ENCODE measurements at places on chromosomes 11 and 22.

GRCh38 chr11:59173080-59173963 lies 1.4 kb downstream of the DTX4 start:
- peak; percentile 72 for DNase-seq

DNA sequence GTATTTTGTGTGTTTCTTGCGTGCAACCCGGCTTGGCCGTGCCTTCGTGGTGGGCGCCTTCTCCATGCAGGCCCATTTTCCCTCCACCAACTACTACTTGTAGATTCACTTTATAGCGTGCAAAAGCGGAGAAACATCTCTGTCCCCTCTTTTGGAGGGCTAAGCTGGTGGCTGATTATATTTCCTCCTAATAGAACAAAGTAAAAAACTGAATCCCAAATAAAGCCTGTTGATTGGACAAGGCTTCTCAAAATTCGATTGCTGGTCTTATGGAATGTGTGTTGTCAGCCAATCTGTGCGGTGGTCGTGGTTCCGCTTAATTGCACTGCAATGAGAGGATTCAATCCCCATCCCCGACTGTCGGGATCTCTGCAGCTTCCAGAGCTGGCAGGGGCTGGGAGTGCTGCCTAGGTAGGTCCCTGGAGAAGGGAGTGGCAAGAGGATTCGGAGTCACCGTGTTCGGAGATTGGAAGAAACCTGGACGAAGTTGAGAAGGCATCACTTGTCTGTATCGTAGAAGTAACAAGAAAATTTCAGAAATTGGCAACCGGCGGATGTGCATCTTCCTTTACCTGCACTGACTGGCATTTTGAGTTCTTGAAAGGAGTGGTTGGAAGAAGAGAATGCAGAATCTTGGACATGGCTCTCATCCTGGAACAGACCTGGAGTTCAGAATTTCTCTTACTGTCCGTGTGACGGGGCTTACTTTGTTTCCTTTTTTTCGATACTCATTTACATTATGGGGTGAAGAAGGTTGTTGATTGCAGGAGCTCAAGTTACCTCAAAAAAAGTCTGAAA lies 1.1 kb downstream of the HMGXB4 start:
- DNase-seq = no peak

DNA sequence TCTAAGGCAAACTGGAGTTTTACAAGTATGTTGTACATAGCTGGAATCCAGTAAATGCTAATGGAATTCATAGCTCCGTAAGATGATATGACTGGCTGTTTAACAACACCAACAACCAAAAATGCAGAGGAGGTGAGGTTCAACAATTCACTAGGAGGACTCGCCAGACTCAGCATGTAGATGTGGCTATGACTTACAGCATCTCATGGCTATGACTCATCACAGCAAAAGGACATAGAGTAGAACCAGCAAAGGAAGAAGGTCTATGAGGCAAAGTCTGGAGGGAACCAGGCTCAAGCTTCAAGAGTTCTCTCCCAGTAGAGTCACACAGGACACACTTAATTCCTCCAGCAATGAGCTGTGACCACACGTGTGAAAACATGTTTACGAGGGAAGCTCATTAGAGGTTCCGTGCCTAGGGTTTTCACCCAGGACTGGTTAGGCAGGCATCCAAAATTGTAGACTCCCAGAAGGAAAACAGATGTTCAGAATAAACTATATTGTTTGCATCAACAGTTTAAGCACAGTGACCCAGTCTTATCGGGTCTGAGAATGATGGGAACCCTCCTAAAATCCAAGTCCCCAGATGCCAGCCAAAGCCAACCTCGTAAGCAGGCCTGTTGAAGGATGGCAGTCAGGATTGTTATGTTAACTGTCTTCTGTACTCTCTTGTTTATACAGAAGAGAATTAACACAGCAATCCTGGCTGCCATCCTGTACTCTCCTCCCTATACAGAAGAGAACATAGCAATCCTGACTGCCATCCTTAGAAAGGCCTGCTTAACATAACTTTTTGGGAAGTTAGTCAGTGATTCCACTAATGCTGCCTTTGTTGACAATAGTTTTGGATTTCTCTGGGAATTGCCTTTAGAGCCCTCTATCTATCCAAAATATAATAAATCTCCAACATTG lies 116.6 kb downstream of the LARGE1 start:
- DNase-seq = no peak

- no peak for DNase-seq
Measured at GRCh38 chr11:60739114-60739513, 14.6 kb downstream of the MS4A18 start.

- DNase-seq = peak; percentile 67
Measured at GRCh38 chr11:100932474-100933100, 197.0 kb downstream of the PGR start.

GRCh38 chr11:74749965-74750296 lies 1.3 kb downstream of the RNF169 start:
- no peak for DNase-seq

All from NCI-H526 treated with DMSO at 0.1 percent for 48 hours (cell line).